Skeletal muscle cell (primary cell): ENCODE measurements at places on chromosomes 13 and 19.

DNA sequence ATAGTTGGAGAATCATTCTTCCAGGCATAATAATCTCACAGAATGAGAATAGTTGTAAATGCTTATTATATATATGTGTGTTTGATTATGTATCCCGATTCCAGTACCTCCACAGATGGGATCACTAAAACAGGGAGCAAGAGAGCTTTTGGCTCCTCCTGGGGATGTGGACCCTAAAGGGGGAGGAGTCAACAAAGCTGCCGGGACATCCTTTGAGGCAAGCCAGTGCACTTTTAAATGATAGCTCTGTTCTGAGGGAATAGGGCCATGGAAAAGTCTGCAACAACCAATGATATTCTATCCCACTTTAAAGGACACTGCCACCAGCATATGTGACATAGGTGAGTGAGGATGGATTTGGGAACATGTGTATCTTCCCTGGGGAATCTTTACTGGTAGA, 40.8 kb downstream of the SLITRK5 start:
- DNase-seq = no peak

GRCh38 chr19:29705706-29706105, 9.4 kb downstream of the C19orf12 start:
- DNase-seq = no peak

DNA sequence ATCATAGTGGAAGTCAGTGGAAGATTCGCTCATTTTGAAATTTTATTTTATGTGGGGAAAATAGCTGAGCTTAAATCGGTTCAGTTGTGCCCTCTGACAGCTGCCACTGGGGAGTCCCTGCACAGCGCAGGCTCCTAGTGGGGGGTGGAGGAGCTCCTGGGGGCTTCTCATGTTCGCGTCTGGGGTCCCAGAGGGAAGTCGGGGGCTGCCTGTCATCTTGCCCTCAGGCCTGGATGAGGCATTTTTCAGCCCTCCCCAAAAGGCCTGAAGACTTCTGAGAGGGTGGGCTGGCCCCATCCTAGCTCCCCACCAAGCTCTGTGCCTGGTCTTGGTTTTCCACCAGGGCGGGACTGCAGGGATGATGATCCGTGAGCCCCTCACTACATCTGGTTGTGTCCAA, 82.1 kb downstream of the CHST8 start:
- DNase-seq = no peak

DNA sequence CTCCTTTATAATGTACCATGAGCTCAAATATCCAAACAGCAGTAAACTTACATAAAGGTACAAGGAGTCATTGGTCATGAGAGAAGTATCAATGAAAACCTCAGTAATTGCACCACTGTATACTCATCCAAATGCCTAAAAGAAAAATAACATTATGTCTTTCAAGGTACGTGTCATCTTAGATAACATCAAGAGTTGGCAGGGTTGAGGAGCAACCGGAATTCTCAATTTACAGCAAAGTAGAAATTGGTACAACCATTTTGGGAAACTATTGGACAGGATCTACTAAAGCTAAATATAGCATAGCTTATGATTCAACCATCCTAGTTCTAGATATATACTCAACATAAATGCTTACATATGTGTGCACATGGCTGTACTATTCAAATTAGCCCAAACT, 502.8 kb downstream of the GPC6 start:
- DNase-seq = no peak

DNA sequence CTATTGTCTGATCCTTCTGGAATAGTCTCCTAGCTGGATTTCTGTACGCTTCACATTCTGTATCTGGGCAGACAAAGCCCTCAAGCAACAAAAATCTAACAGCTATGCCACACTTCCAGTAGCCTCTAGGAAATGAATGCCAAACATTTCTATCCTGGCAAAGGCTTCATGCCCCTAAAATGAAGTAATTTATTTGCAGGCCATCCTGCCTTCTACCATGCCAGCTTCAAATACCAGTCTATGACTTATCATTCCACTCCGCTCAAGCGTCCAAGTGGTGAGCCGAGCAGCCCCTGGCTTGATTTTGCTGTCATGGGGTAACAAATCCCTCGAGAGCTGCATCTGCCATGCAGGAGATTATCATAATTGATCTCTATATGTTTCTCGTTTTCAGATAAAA, 86.9 kb downstream of the LHFPL6 start:
- no peak for DNase-seq
